Kidney epithelial cell (primary cell): ENCODE measurements at places on chromosomes 16 and 17.

GRCh38 chr16:67767953-67768352 lies 38.4 kb downstream of the RANBP10 start:
- no peak for DNase-seq

DNA sequence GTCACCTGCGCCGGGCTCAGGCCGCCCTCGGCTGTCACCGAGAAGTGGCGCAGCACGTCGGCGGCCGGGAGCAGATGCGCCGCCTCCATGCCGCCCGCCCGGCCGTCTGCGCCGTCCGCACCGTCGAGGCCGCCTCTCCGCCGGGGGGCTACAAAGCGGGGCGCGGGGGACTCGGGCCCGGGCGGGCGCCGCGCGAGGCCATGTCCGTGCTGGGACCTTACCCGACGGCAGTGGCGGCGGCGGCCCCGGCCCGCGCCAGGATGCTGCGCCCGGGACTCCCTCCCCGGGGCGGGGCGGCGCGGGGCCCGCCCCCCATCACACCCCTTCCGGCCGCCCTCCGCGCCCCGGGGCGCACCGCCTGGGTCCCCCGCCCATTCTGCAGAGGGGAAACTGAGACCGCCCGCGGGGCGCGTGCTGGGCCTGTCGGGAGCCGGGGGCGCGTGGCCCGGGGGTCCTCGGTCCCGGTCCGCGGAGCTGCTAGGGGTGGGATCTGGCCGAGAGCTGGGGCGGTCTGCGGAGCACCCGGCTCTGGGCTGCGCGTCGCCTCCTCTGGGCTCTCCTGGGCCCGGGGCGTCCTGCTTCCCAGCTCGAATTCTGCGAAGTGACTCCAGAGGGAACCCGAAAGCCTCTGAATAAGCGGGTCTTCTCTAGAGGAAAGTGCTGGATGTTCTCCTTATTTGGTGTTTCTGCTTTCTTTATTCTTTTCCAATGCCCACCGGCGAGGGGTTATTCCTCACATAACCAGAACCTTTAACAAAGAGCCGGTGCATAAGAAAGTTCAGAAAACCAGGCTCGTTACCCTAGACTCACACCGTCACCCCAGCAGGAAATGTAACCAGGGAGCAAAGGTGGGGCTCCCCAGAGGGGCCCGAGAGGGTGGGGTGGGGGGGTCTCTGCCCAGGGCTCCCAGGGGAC lies at the start of gene ATP2A3:
TSS of gene ATP2A3 (minus strand) at position 235 of the 915 bp plus-strand sequence. CDS start at position 89, 146 bp downstream.
- DNase-seq = no peak

- no peak for DNase-seq
These were observed 116.4 kb downstream of the SPAG9 start for GRCh38 chr17:51004249-51004648.

GRCh38 chr17:45391291-45391690 lies 41.4 kb downstream of the ARHGAP27 start:
- DNase-seq = no peak

DNA sequence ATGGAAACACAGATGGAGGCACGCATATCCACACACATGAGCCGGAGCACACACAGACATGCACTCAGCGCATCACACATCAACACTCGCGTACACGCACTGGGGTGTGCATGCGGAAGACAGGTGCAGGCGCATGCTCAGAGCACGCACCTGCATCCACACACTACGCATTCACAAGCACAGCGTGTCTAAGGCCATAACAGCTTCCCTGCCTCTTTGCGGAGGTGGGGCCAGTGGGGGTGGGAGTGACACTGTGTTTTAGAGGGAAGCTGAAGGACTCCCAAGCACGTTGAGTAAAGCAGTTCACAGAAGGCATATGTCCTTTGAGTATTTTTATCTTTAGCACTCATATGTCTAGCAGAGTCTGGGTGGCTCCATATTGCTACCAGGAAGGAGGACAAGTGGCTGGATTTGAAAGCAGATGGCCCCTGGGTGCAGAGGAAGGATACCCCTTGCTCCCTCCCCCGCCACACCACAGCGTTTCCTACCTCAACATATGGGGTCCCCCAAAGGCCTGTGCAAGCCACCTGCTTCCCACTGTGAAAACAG lies 68.6 kb upstream of the TOB1 start:
- no peak for DNase-seq

DNA sequence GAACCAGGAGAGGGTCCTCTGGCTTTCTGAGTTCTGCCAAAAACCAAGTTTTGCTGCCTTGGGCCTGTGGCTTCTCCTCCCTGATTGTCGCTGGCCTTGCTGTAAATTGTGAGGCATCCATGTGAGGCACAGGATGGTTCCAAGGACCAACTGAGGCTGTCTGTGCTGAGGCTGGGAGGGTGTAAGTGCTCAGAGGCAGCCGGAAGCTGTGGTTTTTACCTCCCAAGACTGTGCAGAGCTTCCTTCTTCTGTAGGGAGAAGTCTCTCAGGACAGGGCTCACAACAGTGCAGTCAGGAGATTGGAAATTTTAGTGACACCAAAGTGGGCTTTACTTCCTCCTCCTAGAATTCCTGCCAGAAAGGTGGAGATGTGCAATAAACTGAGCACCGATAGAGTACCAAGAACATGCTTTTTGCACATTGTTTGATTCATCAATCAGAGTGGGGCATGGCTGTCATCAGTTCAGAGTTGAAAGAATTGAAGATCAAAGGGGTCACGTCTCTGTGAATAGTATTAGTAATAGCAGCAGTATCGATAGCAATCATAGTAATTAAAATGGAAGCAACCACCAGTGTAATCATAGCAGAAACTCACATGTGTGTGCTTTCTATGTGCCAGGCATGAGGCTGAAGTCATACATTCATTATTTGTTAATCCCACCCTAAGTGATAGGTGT lies 467.1 kb downstream of the WWOX start:
- no peak for DNase-seq

DNA sequence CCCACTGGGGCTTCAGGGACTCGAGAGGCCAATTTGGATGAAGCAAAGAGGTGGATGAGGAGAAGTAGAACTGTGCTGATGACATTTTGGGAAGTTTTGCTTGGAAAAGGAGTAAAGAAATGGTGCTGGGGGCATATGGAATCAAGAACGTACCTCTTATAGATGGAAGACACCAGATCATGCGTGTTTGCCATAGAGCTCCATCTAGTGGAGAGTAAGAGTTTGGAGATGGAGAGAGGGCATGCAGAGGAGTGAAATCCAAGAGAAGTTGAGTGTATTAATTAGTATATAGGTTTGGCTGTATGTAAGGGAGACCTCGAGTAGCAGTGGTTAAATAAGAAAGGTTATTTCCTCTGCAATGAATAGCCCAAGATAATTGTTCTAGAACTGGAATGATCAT lies 56.0 kb downstream of the SHISA6 start:
- DNase-seq = no peak

DNA sequence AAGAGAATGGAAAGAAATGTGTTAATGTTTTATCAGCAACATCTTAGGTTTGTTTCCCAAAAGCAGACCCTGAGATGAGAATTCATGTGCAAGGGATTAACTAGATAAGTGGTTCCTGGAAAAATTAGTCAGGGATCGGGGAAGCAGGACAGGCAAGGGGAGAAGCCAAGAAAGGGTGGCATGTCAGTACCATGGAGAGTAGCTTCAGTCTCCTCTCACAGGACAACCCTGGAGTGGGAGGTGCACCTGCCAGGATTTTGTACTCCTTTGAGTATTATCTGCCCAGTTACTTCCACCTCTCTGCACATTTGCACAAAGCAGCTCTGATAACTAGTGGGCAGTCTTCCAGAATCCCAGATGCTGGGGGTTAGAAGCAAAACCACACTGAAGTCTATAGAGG lies 117.0 kb downstream of the RGS9 start:
- no peak for DNase-seq

DNA sequence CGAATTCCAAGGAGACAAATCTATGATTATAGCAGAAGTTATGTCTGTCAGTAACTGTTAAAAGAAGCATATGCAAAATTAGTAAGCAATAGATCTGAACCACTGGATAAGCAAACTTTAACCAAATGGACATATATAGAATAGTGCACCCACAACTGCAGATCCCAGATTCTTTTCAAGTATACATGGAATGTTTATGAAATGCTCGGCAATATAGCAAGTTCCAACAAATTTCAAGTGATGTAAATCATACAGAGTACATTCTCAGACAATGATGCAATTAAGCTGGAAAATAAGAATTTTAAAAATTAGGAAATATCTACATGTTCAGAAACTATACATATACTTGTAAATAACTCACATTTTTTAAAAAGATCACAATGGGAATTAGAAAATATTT lies 8.4 kb upstream of the HELZ start:
- no peak for DNase-seq

DNA sequence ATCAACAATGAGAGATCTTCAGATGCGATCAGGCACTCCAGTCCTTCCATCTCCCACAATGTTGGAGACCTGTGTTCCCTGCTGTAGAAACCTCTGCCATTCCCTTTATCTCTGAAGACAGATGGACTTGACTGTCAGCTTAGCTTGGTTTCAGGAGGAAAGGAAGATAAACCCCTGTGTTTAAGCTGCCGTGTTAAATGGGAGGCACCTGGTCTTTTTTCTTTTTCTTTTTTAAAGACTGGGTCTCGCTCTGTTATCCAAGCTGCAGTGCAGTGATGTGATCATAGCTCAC lies 63.1 kb downstream of the USP22 start:
- DNase-seq = no peak

- DNase-seq = no peak
These were observed 2.7 kb upstream of the RNF112 start for GRCh38 chr17:19408346-19408710.

GRCh38 chr17:27490391-27490790 lies 34.1 kb downstream of the KSR1 start:
- no peak for DNase-seq

GRCh38 chr16:78768226-78768625 lies 668.8 kb downstream of the WWOX start:
- DNase-seq = no peak

GRCh38 chr17:82445542-82445941 lies 5.0 kb downstream of the CYBC1 start:
- no peak for DNase-seq

DNA sequence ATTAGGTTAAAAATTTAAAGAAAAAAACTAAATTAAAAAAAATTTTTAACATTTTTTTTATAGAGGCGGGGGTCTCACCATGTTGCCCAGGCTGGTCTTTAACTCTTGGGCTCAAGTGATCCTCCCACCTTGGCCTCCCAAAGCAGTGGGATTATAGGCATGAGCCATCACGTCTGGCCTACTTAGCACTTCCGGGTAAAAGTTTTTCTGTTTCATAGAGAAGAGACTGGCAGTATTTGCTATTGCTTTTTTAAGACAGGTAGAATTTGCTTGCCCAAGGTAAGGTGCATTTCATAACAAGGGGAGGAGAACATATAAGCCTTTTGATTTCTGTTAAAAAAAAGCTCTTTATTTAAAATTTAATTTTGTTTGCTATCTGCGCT lies 12.0 kb upstream of the HAPSTR1 start:
- DNase-seq = no peak

GRCh38 chr16:67780847-67781564 lies 25.4 kb downstream of the RANBP10 start:
- no peak for DNase-seq

DNA sequence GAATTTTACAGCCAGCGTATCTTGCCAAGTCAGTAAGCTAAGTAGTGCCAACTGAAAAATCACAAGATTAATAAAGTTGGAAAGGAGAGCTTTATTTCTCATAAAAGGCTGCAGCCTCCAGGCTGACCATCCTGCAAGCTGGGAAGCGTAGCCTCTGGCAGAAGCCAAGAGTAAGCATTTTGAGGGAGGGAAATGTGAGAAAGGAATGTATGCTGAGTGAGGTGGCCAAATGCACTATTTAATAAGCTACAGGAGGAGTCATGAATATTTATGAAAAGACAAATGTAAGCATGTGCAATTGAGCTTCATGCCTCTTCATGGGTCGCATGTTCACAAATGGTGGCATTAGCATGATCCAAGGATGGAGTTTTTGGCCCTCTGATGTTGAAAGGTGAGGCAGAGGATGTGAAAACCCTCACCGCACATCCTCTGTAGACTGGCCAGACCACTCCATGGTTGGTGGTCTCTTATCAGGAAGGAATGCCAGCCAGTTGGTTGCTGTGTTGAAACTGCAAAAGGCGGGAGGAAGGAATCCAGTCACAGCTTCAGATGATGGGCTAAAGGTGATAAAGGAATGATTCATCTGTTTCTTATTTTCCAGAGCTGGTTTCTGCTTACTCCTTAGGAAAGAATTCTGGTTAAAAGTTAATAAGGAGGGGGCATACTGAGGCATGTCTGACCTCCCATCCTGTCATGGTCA lies 9.2 kb downstream of the KRT33B start:
- peak; percentile 79 for DNase-seq

DNA sequence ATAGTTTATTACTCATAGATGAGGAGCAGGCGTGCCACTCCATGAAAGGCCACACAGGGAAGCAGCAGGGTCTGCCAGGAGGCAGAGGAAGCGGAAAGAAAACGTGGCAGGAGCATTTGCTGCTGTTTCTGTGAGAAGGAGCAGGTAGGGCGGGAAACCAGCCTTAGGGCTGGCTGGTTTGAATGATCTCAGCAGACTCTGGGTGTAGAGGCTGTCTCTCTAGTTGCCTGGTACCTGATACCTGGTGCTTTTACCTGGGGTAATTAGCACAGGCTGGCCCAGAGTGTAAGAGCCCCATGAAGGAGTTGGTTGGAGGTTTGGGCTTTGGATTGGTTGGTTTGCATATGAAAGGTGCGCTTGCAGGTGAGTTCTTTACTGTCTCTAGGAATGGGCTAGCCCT lies 205.0 kb upstream of the CACNG3 start:
- no peak for DNase-seq

DNA sequence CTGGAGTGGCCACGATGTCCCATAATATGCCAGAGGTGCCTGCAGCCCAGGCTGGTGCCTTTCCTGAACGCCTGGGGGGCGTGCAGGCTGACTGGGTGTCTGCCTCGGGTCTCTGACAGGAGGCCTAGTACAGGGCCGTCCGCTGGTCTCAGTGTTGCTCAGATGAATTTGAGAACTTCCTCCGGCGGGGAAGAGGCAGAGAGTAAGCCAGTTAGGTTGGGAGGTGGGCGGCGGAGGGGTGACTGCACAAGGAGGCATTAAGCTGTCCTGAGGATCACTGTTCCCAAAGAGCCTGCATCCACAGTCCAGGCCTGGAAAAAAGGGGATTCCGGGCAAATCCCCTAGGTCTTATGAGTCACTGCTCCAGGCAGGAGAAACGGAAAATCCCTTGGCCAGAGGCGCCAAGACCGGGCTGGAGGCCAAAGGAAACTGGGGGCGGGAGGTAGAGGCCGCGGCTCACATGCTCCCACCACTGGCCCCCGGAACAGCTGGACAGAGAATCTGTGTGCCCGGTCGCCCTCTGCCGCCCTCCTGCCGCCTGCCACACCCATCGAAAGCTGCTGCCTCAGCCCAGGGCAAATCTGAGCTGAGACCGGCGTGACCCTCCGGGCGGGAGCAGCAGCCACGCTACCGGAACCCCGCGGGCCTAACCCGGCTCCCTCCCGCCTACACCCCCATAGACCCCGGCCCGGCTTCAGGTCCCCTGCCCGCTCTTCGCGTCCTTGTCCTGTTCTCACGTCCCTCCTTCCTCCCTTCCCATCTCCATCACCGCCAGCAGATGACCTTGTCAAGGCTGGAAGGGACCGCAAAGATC lies 1.2 kb downstream of the TRIM47 start:
- DNase-seq = peak; percentile 74
